ENCODE measurements at places on chromosomes 16 and 17.

GRCh38 chr17:7251661-7252175 lies at the start of gene CTDNEP1:
Gene CTDNEP1 (minus strand): TSS chr17:7251734. CDS start chr17:7251296, 438 bp downstream.
- peak; percentile 100 for DNase-seq

- no peak for DNase-seq
These were observed 73.0 kb downstream of the ABCC6 start for GRCh38 chr16:16150117-16150877.

DNA sequence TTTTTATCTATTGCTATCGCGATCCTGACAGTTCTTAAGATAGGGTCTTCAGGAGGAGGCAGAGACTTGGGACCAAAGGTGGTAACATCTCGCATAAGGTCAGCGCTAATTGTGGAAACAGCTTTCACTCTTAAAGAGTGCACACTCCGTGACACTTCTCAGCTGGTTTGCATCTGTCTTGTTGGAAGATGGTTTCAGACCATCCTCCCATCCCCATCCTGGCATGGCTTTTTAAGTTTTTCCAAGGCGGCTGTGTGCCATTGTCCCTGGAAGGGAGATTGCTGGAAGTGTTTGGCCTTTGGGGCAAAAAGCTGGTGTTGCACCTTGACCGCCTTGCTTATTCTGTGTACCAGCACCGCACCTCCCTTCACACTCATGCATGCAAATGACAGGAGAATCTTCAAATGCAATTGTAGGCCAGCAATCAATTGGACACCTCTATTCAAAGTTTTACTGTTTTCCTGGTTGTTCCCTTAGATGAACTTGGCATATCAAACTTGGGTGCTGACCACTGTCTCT lies 1.5 kb downstream of the SOCS7 start:
- DNase-seq = no peak

DNA sequence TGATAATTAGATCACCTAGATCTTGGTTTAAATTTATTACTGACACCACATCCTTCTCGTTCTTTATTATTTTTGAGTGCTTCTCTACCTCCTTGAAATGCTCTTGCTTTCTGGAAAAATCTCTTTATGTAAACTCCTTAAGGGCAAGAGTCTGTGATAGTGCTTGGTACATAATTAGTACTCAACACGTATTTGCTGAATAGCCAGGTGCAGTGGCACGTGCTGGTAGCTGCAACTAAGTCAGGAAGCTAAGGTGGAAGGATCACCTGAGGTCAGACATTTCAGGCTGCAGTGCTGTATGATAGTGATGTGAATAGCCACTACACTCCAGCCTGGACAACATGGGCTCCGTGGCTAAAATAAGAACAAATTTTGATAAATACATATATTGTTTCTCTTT lies 63.0 kb downstream of the PPM1E start:
- DNase-seq = no peak

GRCh38 chr16:31561426-31562233 lies 33.9 kb downstream of the AHSP start:
- no peak for DNase-seq

DNA sequence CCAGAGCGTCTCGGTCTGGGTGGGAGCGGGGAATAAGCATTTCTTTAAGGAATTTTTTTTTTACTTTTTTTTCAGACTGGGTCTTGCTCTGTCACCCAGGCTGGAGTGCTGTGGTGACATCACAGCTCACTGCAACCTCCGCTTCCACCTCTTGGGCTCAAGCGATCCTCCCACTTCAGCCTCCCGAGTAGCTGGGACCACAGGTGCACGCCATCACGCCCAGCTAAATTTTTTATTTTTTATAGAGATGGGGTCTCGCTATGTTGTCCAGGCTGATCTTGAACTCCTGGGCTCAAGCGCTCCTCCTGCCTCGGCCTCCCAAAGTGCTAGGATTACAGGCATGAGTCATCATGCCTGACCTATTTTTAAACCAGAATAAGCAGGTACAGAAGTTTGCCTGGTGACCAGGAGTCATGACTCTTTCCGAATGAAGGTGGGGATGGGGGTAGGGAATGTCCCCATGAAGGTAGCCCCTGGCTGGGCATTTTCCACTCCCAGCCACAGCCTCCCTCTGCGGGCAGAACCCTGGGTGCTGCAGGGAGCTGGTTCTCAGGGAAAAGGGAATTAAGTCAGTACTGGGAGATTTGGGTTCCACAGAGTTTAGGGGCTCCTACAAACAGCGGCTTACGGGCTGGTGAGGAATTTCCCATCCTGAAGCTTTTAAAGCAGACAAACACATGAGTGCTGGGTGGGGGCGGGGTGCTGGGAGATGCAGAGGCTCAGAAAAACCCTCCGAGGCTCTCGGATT lies 48.3 kb downstream of the TBC1D16 start:
- DNase-seq = no peak

DNA sequence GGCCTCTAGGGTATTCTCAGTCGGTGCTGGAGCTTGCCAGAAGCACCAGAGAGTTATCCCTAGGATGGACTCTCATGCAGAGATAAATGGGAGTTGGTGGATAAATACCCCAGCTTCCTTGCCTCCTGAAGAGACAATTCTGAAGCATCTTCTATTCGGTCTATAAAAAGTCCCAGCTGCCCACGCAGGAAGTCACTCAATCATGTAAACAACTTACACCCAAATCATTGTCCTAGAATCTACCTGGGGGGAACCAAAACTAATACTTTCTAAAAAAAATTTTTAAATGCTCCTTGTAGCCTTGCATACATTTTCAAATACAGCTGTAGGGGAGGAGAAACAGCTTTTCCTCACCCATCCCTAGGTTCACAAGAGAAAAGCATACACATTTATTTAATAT lies 66.6 kb upstream of the ELAC2 start:
- no peak for DNase-seq

- DNase-seq = no peak
These were observed 111.0 kb downstream of the N4BP1 start for GRCh38 chr16:48498769-48499631.

- DNase-seq = no peak
These were observed 54.3 kb downstream of the AMFR start for GRCh38 chr16:56370875-56371659.

GRCh38 chr16:49502136-49502881 lies 128.7 kb downstream of the C16orf78 start:
- DNase-seq = no peak

DNA sequence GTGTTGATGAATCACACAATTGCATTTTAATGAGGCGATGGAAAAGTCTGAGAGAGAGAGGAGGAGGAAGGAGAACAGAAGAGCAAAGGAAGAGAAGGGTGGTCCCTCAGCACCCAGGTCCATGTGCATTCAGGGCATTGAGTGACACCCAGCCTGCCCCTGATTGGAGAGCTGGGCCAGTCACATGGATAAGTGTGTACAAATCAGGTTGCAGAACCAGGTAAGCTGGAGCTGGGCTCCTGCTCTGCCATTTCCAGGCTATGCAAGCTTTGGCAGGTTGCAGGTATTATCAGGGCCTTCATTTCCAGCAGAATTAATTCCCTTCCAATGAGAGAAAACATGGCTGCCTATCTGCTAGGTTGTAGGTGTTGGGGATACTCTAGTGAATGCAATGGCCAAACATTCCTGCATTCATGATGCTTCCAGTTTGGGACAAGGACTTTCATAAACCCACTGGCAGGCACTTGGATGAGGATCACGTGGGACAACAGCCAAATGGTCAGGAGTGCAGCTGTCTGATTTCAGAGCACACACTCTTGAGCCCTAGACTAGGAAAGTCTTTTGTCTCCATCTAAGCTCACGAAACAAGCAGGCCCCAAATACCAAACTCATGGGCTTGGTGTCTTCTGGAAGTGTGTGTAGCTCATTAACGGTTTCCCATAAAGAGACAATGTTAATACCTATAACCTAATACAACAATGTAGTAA lies 577.9 kb upstream of the CDH5 start:
- DNase-seq = no peak

GRCh38 chr16:77834635-77835540 lies 46.5 kb downstream of the VAT1L start:
- DNase-seq = no peak

GRCh38 chr17:61583242-61583641 lies 7.8 kb downstream of the NACA2 start:
- peak; percentile 17 for DNase-seq

DNA sequence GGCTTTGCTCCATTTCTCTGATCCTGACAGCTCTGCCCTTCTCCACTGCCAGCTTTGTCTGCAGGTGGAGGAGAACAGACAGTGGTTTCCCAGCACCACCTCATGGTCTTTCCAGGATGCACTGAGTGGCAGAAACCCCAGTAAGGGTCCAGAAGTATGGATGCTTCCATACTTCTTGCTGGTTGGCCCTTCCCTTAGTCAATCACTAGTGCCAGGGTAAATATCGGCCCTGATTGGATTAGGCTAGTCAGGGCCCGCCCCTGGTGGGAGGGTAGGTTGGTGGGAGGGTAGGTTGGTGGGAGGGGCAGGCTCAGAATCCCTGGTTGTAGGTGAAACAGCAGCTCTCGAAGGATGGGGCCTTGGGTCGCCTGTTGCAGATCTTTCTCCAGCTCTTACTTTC lies 10.2 kb downstream of the RNF213 start:
- peak; percentile 73 for DNase-seq

GRCh38 chr17:73943416-73944110 lies 259.9 kb upstream of the RPL38 start:
- DNase-seq = no peak

DNA sequence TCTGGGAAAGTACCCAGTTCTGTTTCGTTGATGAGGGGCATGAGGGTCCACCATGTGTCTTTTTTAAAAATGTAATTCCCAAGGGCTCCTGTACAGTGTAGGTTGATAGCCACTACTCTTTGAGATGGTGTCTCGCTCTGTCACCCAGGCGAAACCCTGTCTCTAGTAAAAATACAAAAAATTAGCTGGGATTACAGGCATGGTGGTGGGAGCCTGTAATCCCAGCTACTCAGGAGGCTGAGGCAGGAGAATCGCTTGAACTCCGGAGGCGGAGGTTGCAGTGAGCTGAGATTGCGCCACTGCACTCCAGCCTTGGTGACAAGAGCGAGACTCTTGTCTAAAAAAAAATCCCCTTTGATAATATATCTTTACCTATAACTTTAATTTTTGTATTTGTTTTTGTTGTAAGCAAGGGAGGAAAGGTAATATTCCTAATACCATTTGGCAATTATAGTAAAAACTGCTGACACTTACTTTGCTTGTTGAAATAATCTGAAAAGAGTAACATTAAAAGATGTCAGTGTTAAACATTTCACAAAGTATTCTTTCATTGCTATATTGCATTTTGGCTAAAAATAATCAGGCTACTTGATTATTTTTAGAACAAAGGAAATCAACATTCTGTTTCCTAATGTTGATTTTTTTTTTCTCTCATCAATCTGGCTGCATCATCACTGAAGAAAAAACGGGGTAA lies 11.8 kb downstream of the KPNA2 start:
- DNase-seq = no peak

GRCh38 chr16:6482696-6483468 lies 849.8 kb upstream of the RBFOX1 start:
- DNase-seq = no peak

DNA sequence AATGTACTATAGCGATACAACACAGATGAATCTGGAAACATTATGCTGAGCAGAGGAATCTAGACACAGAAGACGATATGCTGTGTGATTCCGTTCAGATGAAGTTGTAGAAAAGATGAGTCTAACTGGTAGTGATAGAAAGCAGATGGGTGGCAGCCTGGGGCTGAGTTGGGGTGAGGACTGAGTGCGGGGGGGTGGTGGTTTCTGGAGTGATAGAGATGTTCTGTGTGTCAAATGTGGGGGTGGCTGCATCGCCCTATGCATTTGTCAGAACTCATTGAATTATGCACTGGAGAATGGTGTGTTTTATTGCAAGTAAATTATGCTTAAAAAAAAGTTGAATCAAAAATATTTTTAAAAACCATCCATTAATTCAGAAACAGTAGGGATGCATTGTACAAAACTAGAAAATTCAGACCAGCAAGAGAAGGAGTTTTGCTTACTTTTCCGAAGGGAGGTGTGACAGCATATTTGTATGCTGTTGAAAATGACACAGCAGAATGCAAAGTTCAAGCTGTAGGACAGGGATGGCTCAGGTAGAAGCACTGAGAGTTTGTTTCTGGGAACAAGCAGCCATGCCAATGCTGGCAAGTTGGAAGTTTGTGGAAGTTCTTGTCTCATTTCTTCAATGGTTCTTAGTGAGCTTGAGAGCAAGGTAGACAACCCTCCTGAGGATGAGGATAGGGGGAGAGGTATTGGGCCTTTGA lies 13.0 kb upstream of the DRG2 start:
- DNase-seq = no peak

DNA sequence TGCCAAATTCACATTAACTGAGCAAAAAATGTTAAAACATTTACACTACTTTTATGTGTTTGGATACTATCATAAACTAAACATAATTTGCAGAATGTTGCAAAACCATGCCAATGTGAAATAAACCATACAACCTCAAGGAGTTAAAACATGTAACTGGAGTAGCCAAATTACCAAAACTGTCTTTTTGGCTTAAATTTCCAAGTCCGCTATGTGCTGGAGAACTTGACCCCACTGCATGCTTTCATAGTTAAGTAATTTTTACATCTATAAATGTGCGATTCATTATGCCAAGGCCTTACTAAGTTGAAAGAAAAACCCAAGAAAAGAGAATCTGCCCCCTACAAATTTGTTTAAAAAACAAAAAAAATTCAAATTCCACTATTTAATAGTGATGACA lies 28.2 kb downstream of the BRD7 start:
- DNase-seq = no peak

- DNase-seq = no peak
These were observed 86.7 kb downstream of the ZFHX3 start for GRCh38 chr16:72961115-72961832.

DNA sequence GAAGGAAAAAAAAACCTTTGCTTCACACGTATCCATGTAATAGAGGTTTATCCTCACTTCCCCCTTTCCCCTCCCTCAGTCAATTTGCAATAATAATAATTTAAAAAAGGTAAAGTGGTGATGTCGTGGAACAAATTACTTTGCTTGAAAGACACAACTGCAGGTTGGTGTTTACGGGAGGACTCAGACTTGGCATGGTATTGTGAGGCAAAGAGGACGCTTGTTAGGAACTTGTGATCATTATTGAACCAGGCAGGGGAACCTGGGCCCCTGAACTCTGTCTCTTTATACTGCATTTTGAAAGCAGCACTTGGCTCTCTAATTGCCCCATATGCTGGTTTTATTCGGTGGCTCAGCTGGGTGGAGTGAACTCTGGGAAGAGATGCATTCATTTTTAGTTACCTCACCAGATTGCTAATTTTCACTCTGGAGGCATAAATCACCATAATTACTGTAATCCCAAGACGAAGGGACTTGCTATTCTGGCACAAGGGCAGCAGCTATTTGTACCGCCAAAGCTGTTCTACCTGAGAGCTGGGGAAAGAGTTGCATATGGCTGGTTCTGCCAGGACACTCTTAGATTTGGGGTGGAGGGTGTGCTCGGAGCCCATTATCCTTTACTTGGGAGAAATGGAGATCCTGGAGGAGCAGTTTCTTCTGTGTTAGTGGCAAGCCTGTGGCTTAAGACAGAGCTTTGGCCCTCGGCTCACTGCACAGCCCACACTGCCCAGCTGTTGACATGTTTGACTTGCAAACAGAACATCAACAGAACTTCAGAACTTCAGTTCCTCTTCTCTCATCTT lies 5.7 kb upstream of the DHX8 start:
- no peak for DNase-seq

- no peak for DNase-seq
These were observed 60.9 kb upstream of the ARL4D start for GRCh38 chr17:43337684-43338428.
